Esophagus muscularis mucosa (tissue), 4 donors: ENCODE measurements at places on chromosomes 6 and 20. TPM values are rescaled to one million over a fixed set of nuclear protein-coding genes. Genes with fewer than 3 reads are reported as not detected.

DNA sequence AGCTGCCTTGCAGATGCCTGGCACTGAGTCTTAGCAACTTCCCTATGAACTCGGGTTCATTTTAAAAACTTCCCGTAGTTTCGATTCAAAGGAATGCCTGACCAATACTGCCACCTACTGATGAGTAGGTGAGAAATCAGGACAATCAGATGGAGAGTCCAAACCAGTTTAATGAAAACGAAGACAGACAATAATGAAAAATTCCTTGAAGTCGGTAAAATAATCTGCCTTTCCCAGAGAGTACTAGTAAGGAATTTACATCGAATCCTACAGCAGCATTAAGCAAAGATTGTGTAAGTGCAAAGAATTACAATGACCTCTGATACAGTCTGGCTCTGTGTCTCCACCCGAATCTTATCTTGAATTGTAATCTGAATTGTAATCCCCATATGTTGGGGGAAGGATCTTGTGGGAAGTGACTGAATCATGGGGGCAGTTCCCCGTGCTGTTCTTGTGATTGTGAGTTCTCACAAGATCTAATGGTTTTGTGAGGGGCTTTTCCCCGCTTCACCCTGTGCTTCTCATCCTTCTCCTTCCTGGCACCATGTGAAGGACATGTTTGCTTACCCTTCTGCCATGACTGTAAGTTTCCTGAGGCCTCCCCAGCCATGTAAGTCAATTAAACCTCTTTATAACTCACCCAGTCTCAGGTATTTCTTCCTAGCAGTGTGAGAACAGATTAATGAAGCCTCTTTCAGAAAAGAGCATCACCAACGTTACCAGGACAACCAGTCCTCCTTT, 134.4 kb downstream of the ARHGAP18 start:
- DNase-seq: no peak

The BMP6 gene
- total RNA-seq: 10.0 TPM

- DNase-seq: no peak
Measured at GRCh38 chr6:25010902-25011625, 75.3 kb upstream of the RIPOR2 start.

The CFAP206 gene
- not detected for total RNA-seq

GRCh38 chr20:22303523-22303922, 280.8 kb downstream of the FOXA2 start:
- DNase-seq: no peak
